Activated effector memory CD4-positive, alpha-beta T cell treated with anti-CD3 and anti-CD28 coated beads, Interleukin-2, amount 50 U/mL, for 16 hours (primary cell): ENCODE measurements at places on chromosomes 2 and 18.

- DNase-seq, result peak; percentile 72
These were observed 55.9 kb downstream of the UNC50 start for GRCh38 chr2:98664323-98664722.

DNA sequence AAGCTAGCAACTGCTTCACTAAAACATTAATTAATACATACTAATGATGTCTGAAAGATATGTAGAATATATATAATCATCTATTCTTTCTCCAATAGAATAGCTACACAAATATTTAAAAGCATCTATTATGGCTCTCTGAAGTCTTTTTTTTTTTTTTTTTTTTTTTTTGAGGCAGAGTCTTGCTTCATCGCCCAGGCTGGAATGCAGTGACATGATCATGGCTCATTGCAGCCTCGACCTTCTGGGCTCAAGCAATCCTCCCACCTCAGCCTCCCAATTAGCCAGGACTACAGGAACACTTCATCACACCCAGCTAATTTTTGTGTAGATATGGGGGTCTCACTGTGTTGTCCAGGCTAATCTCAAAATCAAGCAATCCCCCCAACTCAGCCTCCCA, 120.4 kb upstream of the KYNU start:
- DNase-seq, result no peak

- no peak for DNase-seq
These were observed 500.5 kb upstream of the SYT4 start for GRCh38 chr18:43777636-43778304.

DNA sequence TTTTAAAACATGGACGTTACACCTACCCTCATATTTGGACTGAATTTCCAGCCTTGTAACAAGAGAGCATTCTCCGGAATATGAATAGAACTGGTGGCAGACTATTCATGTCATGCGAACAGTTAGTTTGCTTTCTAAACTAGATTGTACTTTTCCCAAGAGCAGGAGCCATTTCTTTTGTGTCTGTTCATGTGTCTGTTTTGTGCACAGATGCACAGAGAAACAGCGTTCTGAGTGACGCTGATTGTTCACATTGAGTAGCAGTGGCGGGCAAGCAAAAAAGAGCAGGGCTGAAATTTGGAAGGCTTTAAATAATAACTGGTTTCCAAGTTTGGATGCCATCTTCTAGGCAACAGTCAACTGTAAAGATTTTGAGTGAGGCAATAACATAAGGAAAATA, 200.3 kb downstream of the NRXN1 start:
- DNase-seq, result no peak
